ENCODE measurements at places on chromosomes 16 and 17.

- no peak for DNase-seq
Measured at GRCh38 chr17:75828741-75829140, 15.5 kb downstream of the UNC13D start.

GRCh38 chr16:4936181-4936990 is 562 bp downstream of the PPL start:
- no peak for DNase-seq

DNA sequence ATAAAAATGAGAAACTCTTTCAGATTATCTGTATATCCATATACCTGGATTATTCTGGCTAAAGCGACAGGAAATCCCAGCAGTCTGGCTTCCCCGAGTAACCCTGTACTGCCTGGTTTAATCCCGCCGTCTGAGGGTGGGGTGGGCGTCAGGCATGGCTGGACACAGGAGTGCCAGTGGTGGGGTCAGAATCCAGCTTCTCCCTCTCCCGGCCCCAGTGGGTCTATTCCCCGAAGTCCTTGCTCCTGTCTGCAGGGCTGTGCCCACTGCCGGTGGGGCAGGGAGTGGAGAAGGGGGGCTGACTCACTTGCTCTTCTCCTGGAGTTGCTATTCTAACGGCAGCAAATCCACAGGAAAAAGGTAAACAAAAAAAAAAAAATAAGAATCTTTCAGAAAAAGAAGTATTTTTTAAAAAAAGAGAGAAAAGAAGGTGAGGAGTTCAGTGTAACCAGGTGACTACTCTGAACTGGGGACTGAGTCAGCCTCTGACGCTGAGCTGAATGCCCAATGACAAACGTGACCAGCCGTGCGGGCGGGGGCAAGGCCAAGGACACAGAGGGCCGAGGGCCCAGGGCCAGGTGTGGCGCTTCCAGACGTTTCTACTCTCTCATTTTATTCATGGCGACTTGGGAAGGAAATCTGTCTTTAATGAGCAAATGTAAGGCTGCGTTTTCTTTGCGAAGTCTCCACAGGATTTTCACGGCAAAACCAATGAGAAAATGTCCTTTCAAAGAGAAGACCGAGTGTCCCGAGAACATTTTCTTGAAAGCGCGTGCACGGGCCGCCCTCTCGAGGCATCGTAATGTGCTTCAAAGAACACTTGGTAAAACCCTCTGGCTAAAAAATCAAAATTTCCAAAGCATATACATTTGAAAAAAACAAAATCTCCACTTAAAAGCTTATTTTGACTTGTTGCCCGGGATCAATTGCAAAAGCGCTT is 20.2 kb downstream of the FOXF1 start:
- peak; percentile 57 for DNase-seq

DNA sequence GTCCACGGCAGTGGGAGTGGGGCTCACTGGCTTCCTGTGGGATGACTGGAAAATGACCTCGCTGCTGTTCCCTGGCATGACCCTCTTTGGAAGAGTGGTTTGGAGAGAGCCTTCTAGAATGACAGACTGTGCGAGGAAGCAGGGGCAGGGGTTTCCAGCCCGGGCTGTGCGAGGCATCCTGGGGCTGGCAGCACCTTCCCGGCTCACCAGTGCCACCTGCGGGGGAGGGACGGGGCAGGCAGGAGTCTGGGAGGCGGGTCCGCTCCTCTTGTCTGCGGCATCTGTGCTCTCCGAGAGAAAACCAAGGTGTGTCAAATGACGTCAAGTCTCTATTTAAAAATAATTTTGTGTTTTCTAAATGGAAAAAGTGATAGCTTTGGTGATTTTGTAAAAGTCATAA is 7.8 kb upstream of the RNF213 start:
- no peak for DNase-seq

Measured in hypothalamus (tissue), 51 donors.